ENCODE measurements at places on chromosomes 6 and 20.

DNA sequence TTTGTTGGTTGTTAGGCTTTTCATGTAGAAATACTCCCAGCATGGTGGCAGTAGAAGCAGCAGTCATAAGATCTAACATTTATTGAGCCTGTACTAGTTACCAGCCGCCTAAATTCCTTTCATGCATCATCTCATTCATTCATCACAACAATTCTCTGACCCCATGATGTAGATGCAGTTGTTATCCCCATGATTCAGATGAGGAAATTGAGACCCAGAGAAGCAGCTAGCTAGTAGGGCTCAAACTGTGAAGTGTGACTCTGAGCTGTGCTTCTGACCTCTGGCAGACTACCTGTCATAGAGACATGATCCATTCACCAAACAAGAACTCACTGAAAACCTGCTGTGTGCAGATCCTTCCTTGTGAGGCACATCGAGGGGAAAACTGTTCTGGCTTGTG is 16.9 kb downstream of the RREB1 start:
- DNase-seq: no peak

DNA sequence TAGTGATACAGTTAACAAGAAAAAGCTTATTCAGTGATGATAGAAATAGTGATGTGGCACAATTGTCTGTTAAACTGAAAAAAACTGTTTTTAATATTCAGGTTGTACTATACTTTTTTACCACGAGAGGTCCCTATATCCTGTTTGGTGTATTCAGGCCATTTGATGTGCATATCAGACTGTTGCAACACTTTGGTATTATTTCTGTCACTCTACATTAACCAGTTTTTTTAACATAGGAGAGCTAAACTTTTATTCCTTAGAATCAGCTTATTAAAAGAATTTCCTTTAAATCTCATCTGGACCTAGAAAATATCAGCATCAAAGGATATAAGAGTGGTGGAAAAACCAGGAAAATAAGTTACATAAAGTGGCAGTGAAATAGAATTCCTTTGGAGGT is 36.8 kb downstream of the TSPYL4 start:
- DNase-seq: no peak

- no peak for DNase-seq
Observed at GRCh38 chr6:144336900-144337299, 51.8 kb downstream of the UTRN start.

GRCh38 chr20:4711511-4711910 is 10.2 kb upstream of the PRND start:
- no peak for DNase-seq

DNA sequence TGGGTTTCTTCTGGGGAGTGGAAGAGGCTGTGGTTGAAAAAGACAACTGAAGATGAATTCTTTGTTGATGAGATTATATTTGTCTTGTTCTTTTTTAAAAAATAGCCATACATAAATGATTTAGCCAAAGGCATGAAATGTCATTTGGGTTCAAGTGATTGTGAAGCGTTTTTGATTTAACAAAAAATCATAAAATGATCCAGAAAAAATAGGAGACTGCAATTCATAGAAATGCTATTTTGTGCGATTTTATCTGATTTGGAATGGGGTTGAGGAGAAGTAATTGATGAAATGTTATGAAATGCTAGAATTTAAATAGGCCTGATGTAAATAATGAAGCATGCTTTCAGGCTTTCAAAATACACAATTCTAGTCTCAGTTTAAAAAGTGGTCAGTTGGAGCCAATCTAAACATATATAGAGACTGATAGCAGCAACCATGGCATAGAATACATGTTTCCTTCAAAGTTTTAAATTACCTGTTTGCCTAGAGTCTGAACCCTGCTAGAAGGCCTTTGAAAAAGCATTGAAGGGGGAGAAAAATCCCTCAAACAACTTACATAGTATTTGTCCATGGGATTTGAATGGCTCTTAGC is 21.8 kb downstream of the PFDN4 start:
- DNase-seq: no peak

- DNase-seq: no peak
Observed at GRCh38 chr20:20761301-20761700, 48.9 kb upstream of the RALGAPA2 start.

GRCh38 chr6:49326347-49326746 is 136.7 kb downstream of the MMUT start:
- DNase-seq: no peak

DNA sequence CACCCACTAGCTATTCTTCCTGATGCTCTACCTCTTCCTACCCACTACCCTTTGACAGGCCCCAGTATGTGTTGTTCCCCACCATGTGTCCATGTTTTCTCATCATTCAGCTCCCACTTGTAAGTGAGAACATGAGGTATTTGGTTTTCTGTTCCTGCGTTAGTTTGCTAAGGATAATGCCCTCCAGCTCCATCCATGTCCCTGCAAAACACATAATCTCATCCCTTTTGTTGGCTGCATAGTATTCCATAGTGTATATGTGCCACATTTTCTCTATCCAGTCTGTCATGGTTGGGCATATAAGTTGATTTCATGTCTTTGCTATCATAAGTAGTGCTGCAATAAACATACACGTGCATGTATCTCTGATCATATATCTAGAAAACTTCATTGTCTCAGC is 218.3 kb upstream of the STXBP5 start:
- no peak for DNase-seq

GRCh38 chr20:59938696-59939051 is 1.4 kb downstream of the PPP1R3D start:
- DNase-seq: no peak

All from NCI-H187 treated with DMSO at 0.1 percent for 48 hours (cell line).